CD4-positive, alpha-beta T cell treated with Interferon gamma for 1 hour (primary cell): ENCODE measurements at places on chromosomes 6 and 20.

GRCh38 chr20:16930656-16931055 lies 182.5 kb downstream of the OTOR start:
- no peak for DNase-seq

DNA sequence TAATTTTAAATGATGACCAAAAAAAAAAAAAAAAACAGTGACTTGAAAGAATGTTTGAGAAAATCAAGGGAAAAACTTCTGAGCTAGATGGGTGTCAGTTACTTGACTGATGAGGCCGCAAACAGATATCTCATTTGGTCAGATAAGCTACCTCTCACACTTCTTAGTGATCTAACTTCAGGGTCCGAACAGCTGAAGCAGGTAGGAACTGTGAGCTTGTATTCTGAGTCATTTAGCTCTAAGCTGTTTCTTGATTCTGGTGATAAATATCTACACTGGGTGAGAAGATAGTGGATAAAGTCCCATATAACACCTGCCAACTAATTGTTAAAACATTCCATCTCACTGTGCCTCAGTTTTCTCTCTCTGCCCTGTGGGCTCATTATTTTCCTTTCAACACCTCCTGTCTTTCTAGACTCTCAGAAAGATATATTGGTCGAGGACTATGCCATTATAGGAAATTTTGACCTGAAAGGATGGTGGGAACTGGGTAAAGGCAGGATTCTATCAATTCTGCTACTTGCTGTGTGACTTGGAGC lies 7.7 kb downstream of the KIF3B start:
- DNase-seq: no peak

DNA sequence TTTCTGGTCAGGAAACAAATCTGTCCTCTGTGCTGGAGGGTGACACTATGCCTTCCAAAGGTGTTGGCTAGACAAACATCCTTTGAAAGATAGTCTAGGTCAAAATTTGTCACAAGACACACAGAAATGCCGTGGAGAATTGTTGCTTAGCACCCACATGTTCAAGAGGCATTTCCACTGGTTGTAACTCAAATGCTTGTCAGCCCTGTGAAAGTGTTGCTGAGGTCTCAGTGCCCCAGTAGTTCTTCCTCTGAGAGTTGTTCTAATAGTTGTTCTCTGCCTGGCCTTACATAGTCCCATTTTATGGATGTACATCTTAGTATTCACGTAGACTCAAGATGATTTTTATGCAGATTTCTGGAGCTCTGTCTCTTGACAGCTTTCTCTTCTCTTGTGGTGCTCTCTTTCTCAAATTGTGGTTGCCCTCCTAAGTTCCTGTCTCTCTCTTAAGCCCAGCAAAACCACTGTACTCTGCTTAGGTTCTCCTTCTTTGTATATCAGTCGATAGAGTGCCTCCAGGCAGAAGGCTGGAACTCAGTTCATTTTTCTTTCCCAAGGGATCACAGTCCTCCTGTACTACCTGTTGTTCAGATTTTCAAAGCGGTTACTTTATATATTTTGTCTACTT lies 39.5 kb upstream of the REV3L start:
- no peak for DNase-seq

DNA sequence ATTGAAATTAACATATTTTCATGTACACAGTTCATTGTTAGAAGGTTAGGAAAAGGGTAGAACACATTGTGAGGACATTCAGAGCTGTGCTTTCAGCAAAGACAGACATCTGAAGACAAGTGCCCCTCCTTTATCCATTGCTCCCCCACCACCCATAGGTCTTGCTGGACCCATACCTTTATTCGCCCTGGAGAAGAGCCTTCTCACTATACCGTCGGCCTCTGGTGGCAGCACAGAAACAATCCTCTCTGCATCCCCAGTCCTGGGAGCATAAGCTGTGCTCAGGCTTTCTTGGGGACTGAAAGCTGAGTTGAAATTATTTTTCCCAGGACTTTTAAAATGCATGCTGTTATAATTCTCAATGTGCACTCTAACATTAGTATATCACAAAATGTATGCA lies 372.3 kb downstream of the EPHA7 start:
- DNase-seq: no peak

DNA sequence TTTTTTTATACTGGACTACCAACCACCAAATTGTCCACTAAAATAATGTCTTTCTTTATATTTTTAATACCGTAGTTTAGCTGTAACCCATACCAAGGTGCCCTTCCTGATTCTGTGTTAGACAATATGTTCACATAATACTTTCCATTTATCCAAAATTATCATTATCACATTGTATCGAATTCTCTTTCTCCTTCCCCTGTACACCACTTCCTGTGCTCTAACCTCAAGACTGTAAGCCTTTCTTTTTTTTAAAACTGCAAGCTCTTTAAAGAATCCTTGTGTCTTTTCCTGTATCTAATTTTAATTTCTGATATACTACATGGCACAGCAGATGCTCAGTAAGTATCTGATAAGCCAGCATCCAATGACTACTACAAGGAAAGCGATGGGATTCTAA lies 917.5 kb downstream of the EYS start:
- DNase-seq: no peak

GRCh38 chr6:1607516-1608221 lies 2.0 kb upstream of the FOXC1 start:
- no peak for DNase-seq

GRCh38 chr20:59042151-59042795 lies at the start of gene PRELID3B:
TSS of gene PRELID3B (minus strand) at chr20:59042786. CDS start at chr20:59042730, 56 bp downstream.
- DNase-seq: no peak

- no peak for DNase-seq
These were observed 299.3 kb upstream of the ZFP64 start for GRCh38 chr20:52490711-52491430.

DNA sequence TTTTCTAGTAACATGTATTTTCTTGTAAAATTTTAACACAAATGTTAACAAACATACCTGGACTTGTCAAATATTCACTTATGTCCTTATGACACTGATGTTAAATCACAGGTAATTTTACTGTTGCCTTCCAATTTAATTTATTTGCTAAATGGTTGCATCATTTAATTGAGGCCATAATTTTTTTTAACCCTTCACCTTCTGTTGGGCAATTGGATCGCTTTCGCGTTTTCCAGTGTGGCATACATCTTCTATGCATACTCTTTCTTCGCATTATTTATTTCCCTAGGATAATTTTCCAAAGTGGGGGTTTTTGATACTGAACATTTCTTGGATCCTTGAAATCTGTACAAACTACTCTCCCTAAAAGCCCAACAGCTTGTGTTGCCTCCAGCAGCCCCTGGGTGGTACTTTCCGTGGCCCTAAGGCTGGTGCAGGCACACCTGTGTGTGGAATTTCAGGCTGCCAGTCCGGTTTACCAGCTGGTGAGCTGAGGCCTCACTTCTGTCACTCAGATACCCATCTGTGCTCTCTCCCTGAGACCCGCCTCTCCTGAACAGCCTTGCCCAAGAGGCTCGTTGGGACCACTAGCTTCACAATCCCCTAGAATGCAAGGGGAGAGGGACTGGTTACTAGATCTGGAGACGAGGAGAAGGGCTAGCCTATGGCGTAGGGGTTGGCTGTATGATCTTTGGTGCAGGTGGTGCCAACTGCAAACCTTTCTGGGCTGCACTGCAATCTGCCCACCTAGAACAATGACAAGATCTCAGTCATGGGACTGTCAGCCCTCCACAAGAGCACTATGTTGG lies 11.2 kb upstream of the C20orf144 start:
- DNase-seq: no peak

GRCh38 chr6:155128977-155129376 lies 133.9 kb downstream of the TIAM2 start:
- no peak for DNase-seq

DNA sequence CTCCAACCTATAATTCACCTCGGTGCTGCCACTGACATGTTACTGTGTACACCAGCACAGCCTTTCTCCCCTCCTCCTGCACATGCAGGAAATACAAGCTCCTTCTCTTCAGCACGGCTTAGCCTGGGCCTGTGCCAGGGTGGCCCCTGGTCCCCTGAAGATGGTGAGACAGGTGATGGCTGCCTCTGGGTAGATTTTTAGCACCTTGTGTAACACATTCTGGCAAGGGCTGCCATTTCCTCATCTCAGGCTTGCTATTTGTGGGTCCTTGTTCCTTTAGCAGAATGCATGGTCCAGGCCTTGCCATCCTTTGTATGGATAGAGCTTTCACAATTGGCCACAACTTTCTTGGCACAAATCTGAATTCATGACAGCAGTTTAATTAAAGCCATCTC lies 151.3 kb downstream of the CDC5L start:
- DNase-seq: no peak

- no peak for DNase-seq
These were observed 153.8 kb upstream of the IRAK1BP1 start for GRCh38 chr6:78713564-78713963.

GRCh38 chr6:43274127-43274915 lies 23.7 kb upstream of the SLC22A7 start:
- DNase-seq: no peak

- no peak for DNase-seq
These were observed 84.0 kb upstream of the ZNF217 start for GRCh38 chr20:53677447-53678314.

DNA sequence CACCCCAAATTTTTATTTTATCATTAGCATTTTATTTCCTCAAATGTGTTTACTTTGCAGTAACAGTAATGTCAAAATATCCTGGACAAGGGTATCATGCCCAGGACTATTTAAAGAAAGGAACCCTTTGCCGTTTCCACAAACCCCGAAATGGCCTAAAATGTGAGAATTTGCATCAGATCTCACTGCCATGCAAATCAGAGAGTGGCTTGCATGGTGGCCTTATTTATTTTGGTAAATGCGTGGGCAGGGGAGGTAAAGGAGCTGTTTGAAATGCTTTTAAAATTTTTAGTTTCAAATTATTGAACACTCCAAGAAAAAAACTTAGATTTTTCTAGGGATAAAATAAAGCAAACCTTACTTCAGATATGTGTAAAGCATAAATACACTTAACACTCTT lies 43.8 kb downstream of the ADAT2 start:
- no peak for DNase-seq

DNA sequence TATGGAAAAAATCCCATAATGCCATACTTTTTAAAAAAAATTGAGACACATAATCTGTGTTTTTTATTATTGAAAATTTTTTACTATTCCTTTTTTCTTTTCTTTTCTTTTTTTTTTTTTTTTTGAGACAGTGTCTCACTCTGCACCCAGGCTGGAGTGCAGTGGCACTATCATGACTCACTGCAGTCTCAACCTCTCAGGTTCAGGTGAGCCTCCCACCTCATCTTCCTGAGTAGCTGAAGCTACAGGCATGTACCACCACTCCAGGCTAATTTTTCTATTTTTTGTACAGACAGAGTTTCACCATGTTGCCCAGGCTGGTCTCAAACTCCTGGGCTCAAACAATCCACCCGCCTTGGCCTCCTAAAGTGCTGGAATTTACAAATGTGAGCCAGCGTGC lies 100.4 kb downstream of the AFG1L start:
- no peak for DNase-seq

GRCh38 chr6:2307799-2308198 lies 62.4 kb upstream of the GMDS start:
- no peak for DNase-seq

DNA sequence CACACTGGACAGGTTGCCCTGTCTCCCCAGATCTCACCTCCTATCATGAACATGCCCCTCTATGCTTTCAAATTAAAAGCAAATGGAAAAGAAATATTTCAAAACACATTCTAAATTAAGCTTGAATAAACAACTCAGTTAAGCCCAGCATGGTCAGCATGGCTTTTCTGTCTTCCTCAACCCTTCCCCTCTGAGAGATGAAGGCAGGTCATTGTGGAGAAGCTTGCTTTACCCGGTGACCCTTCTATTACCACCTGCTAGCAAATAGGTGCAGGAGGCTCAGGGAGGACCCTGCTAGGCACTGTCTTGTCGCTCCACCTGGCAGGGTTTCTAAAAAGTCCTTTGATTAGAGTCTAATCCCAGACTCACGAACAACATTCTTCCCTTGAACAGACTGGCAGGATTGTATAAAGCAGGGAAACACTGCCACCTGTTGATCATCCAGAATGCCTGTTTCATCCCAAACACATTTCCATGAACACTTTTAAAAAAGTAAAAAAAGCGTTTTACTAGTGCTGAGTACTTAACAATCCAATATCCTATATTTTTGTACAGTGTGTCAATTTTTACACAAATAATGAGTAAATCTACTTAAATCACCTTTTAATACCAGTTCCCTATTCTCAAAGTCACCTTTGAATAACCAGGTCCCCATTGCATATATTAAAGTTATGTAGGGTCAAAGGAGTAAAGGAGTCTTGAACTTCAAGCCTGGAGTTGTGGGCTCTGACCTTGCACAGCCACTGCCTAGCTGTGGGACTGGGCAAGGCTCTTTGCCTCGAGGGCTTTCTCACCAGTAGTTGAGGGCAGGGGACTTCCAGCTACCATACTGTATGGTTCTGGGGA lies 75.5 kb downstream of the GPR6 start:
- DNase-seq: no peak

GRCh38 chr20:33465481-33466302 lies 22.1 kb upstream of the SNTA1 start:
- no peak for DNase-seq

- no peak for DNase-seq
These were observed 207.6 kb downstream of the CDH4 start for GRCh38 chr20:61459705-61460104.

GRCh38 chr20:13443690-13444089 lies 195.0 kb downstream of the TASP1 start:
- no peak for DNase-seq

- DNase-seq: no peak
These were observed 56.3 kb upstream of the CD93 start for GRCh38 chr20:23142162-23143050.
